ENCODE measurements at places on chromosomes 4 and X. TPM values are rescaled to one million over a fixed set of nuclear protein-coding genes. Genes with fewer than 3 reads are reported as not detected.

Gene MTHFD2L
- 6.9 TPM for total RNA-seq

GRCh38 chr4:129641179-129641578, 545.2 kb downstream of the C4orf33 start:
- peak; percentile 70 for DNase-seq

Gene ETDB
- total RNA-seq: not detected

DNA sequence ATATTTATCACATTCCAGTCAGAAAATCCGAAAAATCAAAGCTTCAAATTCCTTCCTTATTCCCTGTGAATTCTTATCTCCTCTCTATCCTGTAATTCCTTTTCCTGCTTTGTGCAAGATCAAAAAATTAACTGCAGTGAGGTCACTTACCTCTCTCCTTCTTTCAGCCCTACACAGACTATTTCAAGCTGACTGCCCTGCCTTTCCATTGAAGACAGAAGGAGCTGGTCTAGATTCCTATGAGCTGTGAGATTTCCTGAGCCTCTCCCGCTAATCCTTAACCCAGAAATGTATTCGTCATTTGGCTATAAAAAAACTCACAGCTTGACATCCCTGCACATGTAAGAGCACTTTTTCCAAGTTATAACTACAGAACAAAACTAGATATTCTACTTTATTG, 26.6 kb downstream of the TRIML2 start:
- no peak for DNase-seq

Gene DIAPH2
- 9.1 TPM for total RNA-seq

Gene ARHGEF38
- not detected for total RNA-seq

Gene NAT8L
- 0.39 TPM for total RNA-seq

Gene COL4A6
- total RNA-seq: not detected

DNA sequence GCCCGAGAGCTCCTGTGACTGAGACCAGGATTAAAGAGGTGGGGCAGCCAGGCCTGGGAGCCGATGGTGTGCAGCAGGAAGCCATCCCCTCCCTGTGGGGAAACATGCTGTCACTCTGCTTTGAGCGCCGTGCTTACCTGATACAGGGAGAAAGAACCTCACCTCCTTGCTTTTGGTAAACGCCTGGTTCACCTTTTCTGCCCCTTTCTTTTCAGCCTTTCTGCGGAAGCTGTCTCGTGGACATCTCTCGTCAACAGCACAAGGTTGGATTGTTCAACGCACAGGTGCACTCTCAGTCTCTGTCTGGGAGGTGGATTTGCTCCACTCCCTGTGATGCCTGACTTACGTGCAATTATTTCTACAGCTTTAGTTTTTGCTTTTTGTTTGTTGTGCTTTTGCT, 12.0 kb downstream of the ZFYVE28 start:
- DNase-seq: peak; percentile 25

- DNase-seq: no peak
Observed at GRCh38 chrX:134746410-134746785, 88.1 kb upstream of the PLAC1 start.

- DNase-seq: no peak
Observed at GRCh38 chr4:88981993-88982392, 75.0 kb downstream of the FAM13A start.

GRCh38 chrX:43805579-43805978, 76.7 kb downstream of the MAOB start:
- DNase-seq: no peak

Gene ESX1
- not detected for total RNA-seq

DNA sequence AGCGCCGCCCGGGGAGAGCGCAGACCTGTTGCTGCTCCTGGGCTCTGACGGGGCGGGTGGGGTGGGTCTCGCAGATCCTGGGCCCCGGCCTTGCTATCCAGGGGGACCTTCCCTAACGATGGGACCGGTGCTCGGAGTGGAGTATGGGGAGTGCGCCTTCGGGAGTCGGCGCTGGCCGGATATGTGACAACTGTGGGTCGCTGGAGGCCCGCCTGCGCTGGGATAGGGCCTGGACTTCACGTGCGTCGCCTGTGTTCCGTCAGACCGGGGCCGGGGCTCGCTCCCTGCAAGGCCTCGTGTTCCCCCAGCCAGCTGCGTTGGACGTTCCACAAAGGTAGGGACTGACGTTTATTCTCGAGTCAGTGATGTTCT, 1.3 kb downstream of the TBL1X start:
- peak; percentile 49 for DNase-seq

Gene PRDM8
- total RNA-seq: 1.6 TPM

Gene ZNF141
- 35.3 TPM for total RNA-seq

DNA sequence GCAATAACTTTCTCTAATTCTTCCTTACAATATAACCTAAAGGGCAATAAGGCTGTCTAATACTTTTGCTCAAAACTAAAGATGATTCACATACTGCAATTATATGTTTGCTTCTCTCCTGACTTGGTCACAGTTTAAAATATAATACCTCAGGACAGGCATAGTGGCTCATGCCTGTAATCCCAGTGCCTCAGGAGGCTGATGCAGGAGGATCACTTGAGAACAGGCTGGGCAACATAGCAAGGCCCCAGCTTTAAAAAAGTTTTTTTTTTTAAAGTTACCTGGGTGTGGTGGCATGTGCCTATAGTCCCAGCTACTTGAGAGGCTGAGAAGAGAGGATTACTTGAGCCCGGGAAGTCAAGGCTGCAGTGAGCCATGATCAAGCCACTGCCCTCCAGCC, 229.7 kb upstream of the GALNT7 start:
- DNase-seq: no peak

DNA sequence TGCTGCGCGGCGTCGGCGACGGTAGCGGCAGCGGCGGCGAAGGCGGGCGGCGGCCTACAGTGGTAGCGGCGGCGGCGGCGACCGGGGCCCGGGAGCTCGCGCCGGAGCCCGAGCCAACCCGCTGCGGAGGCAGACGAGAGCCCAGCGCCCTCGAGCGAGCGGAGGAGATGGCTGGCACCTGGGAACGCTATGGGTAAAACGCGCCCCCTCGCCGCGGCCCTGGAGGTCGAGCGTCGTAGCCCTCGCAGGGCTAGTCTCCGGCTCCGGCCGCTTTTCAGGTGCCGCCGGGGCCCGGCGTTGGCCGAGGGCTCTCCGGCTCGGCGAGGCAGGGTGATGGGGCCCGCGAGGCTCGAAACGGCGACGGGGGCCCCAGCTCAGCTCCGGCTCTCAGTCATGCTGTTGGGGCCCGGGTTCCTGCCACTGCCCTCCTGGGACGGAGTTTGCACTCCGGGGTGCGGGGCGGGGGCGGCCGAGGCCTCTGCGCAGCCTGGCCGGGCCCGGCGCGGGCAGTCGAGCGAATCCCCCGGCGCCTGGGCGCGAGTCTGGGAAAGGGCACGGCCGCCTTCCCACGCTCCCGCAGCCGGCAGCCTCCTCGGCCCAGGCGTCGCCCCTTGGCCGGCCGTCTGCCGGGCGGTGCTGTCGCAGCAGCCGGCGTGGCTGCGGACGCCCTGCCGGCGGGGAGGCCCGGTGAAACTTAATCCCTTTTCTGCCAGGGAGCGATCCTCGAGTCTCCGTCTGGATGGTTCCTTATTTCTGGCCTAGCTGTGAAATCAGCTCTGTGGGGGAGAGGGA, 768 bp downstream of the MID2 start:
- peak; percentile 56 for DNase-seq

Gene TLR2
- 2.0 TPM for total RNA-seq

Gene GAGE13
- total RNA-seq: not detected

Gene GAB3
- 2.9 TPM for total RNA-seq

DNA sequence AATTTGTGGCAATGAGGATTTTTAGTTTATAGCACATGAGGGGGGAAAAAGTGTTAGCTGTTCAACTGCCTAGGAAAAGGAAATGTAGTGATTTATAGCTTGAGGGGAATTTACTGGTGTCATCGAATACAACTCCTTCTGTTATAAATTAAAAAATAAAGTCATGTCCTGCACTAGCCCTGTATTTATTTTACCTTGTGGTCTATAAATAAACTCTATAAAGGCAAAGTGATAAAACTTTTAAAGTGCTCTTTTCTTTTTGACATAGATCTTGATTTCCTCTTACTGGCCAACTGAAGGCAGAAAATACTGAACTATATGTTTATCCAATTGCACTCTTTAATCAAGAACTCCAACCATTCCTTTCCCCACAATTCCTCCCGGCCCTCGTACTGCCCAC, 672.1 kb upstream of the SLIT2 start:
- no peak for DNase-seq

DNA sequence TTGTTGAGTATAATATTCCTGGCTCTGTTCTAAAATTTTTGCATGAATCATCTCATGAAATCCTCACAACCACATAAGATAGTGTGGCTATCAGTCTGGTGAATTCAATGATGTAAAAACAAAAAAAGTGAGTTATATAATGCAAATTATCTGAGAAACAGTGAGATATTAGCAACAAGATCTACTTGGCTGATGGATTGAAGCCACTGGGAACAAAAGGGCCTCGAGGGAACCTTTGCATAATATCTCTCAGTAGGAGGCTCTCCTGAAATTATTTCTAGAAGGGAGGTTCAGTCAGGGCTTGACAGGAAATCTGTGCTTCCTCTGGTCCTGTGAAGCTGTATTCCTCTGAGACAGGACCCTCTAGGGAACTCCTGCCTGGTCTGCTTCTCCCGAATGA, 30.1 kb upstream of the NUP54 start:
- DNase-seq: no peak

DNA sequence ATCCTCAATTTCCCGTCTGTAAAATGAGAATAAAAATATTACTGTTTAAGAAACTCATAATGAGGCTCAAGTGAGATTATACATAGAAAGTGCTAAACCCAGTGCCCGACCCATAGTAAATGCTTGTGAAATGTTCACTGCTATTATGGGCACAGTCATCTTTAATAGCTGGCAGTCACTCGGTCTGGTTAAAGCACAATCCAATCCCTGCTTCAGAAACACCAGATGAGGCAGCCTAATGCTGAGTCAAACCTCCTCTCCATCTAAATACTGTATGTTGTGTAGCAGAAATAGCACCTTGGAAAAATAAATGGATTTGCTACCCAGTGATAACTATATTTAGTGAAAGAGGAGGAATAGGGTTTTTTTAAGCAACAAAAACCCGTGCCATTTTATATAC, 14.5 kb downstream of the EVC2 start:
- no peak for DNase-seq

GRCh38 chrX:54820737-54821136, 13.2 kb downstream of the MAGED2 start:
- no peak for DNase-seq

DNA sequence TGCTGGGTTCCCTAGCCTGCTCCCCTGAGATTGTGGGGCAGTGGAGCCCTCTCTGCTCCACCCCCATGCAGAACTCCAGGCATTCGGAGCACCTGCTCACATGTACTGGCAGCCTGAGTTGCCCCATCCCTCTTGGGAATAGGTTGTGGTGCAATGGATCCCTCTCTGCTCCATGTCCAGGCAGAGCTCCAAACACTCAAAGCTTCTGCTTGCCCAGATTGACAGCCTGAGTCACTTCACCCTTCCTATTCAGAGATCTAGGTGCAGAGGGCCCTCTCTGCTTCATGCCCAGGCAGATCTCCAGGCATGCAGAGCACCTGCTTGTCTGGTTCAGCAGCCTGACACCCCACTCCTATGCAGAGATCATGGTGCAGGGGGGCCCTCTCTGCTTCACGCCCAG, 18.6 kb upstream of the TEX13B start:
- DNase-seq: no peak

Gene TRMT10A
- total RNA-seq: 7.8 TPM

DNA sequence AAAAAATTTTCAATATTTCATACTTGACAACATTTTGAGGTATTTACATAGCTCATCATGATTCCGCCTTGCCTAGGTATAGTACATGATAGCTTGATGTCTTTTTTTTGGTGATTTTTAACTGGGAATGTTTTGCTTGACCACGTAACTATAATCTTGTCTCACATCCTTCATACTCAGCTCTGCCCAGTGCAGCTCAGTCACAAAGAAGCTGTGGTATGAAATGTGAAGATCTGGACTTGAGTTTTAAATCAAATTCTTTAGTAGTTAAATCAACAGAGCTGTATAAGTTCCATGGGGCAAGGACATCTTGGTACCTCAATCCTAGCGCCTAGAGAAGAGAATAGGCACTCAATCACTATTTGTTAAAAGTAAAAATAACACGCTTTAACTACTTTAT, 276.3 kb upstream of the DKK2 start:
- DNase-seq: no peak

- peak; percentile 68 for DNase-seq
Observed at GRCh38 chr4:83012200-83012686, 1.6 kb upstream of the LIN54 start.

Gene ASB9
- 0.14 TPM for total RNA-seq

DNA sequence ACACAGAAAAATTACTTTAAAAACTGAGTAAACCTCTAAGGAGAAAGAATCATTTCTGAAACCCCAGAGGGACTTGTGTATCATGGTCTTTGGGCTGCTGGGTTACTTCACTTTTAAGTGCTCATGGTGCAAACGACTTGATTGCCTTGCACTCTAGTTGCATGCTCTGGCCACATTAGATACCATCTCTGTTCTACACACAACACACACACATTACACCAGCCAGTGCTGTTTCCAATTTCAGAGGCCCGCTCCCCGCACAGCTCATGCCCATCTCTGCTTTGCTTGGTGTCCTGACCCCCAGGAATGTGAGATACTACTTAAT, 2.1 kb downstream of the PPP3CA start:
- DNase-seq: peak; percentile 16

GRCh38 chr4:163744861-163745260, 250.4 kb downstream of the TMA16 start:
- no peak for DNase-seq

- DNase-seq: no peak
Observed at GRCh38 chrX:20514358-20514757, 247.6 kb upstream of the RPS6KA3 start.

Gene SLC6A8
- total RNA-seq: 0.58 TPM

- no peak for DNase-seq
Observed at GRCh38 chr4:115629270-115629669, 515.9 kb upstream of the NDST4 start.

Gene SSX3
- total RNA-seq: not detected

Gene BMPR1B
- total RNA-seq: not detected

DNA sequence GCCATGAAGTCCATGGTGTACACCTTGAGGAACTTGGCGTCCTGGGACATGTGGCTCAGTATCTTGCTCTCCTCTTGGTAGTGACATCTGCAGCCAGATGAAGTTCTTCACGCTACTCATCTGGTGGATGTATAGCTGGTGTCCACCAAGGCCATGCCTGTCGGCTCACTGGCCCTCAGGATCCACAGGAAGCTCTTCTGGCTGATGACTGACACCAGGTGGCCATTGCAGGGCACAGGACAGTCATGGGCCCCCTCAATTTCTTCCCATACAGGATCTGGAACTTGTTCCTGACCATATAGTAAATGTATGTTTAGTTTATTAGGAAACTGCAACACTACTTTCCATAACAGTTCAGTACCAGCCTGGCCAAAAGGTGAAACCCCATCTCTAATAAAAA, 10.3 kb upstream of the CLCN5 start:
- DNase-seq: no peak

Gene CXorf66
- not detected for total RNA-seq

Gene BTC
- total RNA-seq: not detected

- DNase-seq: no peak
Observed at GRCh38 chr4:47647029-47647428, 162.0 kb downstream of the ATP10D start.

Gene PCDH10
- not detected for total RNA-seq

Data from activated CD4-positive, alpha-beta T cell treated with anti-CD3 and anti-CD28 coated beads for 36 hours (primary cell).